ENCODE measurements at places on chromosomes 4 and X.

GRCh38 chr4:135249024-135249423, 1047.4 kb upstream of the PABPC4L start:
- no peak for DNase-seq

GRCh38 chr4:185896817-185897488, 85.0 kb upstream of the SORBS2 start:
- DNase-seq: no peak

DNA sequence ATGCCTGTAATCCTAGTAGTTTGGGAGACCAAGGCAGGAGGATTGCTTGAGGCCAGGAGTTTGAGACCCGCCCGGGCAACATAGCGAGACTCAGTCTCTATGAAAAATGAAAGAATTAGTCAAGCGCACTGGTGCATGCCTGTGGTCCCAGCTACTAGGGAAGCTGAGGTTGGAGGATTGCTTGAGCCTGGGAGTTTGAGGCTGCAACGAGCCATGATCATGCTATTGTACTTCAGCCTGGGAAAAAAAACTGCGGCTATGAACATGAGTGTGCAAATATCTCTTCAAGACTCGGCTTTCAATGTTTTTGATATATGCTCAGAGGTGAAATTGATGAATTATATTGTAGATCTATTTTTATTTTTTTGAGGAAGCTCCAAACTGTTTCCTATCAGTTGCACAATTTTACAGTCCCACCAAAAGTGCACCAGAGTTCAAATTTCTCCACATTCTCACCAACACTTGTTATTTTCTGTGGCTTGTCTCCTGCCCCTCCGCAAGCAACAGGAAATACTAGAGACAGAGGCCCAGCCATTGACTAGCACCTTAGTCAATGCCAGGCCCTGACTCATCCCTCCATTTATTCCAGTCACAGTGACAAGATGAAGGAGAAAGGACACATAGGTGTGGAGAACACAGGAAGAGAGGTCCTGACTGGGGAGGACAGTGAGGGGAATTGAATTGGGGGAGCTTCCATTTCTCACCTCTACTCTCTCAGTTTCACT, 33.1 kb upstream of the ZNF41 start:
- DNase-seq: no peak

- DNase-seq: no peak
Measured at GRCh38 chr4:134539729-134540231, 338.2 kb upstream of the PABPC4L start.

DNA sequence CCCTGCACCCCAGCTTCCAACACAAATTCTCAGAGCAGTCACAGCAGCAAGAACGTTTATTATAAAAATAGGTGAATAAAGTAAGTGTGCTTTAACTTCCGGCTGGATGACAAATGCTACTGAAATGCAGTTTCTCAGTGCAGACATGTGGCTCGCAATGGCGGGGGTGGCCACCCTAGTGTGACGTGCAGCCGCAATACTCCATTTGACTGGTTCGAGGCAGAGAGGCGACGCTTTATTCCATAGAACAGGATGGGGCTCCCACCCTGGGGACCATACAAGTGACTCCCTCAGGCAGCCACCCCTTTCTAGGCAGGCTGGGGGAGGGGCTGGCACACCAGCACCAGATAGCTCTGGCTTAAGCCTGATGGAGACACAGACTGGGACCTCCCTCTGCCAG, 14.5 kb downstream of the TNIP2 start:
- no peak for DNase-seq

DNA sequence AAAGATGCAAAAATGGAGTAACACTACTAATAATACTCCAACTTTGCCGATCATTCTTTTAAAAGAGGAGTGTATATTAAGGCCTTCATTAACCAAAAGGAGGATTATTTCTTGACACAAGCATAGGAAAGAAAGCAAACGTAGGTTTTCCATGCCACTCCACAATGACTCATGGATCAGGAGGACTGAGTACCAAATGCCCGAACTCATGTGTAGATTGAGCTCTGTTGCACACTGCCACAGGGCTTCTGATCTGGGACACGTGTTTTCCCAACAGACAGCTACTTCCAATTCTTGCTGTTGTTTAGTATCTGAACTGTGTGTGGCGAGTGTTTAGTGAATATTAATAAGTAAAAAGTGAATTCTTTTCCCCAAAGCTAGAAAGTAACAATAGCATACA, 131.2 kb downstream of the LDB2 start:
- no peak for DNase-seq

DNA sequence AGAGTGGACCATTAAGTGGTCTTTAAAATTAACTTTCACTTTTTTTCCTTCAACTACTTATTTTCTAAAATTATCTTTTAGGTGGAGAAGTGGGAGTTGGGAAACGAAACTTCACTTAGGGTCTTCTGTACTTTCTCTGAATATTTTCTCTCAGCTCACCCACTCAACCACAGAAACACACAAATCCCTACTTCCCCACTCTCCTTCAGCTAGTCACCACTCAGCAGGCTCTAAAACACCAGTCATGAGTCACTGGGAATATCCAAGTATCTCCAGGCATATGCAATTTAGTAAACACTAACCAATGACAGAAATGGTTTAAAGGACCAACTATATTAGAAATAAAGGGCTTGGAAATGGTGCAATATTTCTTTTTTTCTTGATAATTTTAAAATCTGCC, 153.0 kb upstream of the RPS6KA6 start:
- no peak for DNase-seq

- no peak for DNase-seq
Measured at GRCh38 chr4:184427687-184428086, 46.7 kb downstream of the IRF2 start.

- DNase-seq: no peak
Measured at GRCh38 chr4:168736860-168737805, 240.3 kb downstream of the PALLD start.

DNA sequence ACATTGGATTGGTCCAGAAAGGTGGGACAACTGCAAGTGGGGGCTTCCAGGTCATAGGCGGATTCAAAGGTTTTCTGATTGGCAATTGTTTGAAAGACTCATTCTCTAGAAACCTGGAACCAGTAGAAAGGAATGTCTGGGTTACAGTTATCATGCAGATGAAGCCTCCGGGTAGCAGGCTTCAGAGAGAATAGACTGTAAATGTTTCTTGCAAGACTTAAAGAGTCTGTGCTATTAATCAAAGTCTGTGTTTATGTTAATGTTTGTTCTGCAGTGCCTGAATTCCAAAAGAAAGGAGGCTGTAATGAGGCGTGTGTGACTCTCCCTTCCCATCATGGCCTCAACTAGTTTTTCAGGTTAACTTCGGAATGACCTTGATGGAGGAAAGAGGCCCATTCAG, 43.9 kb upstream of the GC start:
- DNase-seq: no peak

DNA sequence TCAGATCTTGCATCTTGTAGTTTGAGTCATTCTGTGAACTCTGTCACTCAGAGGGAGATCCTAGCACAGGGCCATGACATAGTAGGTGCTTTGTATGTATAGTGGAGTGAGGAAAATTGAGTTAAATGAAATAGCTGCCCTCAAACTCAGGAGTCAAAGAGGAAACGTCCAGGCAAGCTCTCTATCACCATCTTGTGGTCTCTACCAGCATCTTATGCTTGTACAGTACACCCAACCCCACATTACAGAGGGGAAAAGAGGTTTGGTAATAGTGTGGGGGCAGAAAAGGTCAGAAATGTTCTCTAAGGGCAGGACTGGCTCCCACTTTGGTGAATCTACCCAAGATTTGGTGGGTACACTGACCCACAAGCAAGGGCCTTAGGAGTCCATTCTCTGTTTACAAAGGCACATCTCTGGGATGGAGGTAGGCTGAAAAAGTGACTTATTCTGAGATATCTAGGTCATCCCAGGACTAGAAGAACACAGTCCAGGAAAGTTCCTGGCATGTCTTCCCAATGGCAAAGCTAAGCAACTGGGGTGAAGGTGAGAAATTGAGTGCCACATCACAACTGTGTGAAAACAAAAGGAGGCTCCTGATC, 131.8 kb downstream of the OR13H1 start:
- no peak for DNase-seq

DNA sequence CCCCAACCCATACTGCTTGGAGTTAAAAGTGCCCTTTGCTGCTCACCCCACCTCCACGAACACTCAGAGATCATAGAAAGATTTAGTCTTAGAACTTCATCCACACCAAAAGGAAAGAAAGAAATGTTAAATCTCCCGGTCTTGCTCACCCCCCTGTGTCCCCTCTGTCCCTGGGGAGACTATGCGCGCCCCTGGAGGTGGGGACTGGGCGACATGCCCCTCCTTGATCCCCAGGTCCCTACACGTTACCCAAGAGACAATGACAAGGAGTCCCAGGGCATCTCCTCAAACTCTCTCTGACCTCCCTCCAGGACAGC, 620 bp downstream of the ITM2A start:
- DNase-seq: no peak

GRCh38 chr4:42326040-42326439, 71.2 kb upstream of the SHISA3 start:
- DNase-seq: no peak

DNA sequence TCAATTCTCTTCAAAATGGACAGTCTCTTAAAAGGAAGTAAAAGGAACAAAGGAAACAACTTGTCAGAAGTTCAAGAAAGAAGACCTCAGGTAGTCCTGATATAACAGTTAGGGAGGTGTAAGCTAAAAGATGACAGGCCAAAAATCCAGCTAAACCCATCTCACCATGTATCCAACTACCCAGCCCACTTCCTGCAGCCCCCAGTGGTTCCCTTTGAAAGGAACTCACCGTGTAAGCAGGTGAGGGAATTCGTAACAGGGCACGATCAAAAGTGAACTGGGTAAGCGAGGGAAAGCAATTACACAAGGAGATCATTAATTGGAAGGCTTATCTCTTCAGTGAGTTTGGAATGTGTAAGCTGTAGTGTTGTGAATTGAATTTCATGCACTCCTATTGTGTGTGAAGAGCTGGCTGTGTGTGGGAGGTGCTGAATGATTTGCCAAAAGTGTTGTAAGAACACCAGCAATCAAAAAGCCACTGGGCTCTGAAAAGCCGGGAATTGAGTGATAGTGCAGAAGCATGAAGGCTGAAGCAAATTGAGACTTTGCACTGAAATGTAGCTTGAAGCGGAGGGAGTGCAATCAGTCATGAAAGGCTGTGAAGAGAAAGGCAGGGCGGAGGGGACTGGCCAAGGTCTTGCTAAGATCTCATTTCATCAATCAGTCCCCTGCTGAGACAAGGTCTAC, 914.2 kb upstream of the LCORL start:
- no peak for DNase-seq

DNA sequence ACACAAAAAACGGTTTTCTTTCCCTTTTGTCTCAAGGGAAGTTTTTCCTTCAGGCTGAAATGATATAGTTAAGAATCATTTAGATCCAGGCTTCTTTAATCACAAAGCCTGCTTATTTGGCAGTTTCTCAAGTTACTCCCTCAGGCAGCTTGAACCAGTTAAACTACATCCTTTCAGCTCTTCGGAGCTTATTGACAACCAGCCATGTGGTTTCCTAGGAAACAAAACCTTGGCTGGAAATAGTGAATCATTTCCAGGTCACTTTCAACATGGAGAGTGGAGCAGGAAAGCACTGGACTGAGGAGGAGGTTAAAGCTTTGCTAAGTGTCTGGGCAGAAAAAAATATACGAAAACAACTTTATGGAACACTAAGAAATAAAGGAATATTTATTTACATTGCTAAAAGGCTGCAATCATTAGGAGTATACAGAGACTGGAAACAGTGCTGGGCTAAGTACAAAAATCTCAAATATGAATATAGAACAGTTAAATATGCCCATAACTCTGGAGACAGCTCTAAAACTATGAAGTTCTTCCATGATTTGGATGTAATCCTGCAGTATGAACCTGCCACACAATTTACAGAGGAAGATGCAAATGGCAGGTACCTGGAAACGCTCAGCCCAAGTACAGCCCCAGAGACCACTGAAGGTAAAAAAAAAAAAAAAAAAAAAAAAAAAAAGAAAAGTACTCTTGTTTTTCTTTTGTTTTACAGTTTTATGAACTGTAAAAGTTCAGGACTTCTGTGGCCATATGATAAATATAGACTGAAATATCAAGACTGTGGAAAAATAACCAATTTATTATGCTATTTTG, 23.2 kb upstream of the AASDH start:
- DNase-seq: peak; percentile 36

DNA sequence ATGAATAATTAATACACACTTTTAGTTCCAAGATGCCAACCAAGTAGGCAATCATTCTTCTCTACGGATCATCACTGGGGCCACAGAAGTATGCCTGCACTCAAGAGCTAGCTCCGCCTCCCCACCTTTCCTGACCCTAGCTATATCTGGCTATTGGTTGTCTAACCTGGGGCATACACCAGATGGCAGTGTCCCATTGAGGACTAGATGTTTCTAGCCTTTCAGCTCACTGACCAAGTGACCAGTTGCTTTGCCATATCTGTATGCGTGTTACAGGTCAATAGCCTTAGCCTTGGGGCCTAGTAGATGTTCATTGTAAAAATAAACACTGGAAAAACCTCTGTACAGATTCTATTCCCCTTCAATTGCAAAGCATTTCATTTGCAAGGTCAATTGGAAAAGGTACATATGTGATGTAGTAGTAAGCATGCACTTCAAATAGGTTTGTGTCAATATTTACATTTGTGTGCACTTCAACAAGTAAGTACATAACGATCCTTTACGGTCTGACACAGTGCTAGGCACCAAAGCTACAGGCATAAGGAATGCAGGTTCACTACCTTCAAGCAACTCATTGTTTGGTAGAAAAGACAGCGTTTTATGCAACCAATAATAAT, 521.7 kb downstream of the PPARGC1A start:
- peak; percentile 62 for DNase-seq

GRCh38 chr4:19123681-19124080, 1102.1 kb upstream of the LCORL start:
- no peak for DNase-seq

DNA sequence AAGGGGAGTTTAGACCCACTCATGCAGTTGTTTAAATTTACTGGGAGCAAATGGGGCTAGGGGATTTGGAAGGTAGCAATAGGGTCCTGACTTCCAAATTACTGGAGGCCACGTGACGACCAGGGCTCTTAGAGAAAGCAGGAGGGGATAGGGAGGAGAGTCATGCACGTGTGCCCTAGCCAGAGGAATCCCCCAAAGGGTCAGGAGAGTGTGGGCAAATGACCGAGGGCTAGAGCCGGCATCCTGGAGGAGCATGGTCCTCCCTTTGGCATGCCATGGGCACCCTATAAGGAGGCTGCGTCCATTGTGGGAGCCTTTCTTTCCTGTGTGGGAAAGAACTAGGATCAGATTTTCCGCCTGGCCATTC, 25.5 kb upstream of the GPC4 start:
- DNase-seq: no peak

DNA sequence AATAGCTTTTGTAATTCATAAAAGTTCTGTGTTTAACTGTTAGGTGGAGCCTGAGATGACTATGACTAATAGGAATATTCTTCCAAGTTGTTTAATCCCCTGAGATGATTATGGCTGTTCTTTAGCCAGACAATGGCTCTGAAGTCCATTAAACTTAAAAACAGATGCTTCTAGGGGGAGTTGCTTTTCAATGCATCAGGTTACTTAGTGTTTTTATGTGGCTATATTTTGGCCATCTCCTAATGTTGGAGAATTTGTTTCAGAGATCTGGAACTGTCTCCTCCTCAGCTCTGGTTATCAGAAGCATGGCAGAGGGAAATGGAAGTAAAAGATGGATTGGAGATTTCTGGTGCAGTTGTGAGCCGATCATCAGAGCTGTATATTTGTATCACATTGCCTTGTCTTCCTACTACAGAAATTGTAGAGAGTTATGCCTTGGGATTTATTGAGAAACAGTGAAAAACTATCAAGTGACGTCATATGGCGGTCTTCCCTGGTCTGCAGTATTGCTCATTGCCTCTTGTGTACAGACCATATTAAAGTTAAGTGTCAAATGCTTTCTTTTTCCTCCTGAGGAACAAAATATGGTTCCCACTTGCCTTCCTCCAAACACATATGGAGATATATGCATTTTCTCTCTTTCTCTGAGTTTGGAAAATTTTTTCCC, 29.8 kb downstream of the SGMS2 start:
- no peak for DNase-seq

GRCh38 chr4:79317711-79318110, 8.2 kb downstream of the NAA11 start:
- DNase-seq: no peak

All from H1 (cell line).